ENCODE measurements at places on chromosomes 1 and 21.

DNA sequence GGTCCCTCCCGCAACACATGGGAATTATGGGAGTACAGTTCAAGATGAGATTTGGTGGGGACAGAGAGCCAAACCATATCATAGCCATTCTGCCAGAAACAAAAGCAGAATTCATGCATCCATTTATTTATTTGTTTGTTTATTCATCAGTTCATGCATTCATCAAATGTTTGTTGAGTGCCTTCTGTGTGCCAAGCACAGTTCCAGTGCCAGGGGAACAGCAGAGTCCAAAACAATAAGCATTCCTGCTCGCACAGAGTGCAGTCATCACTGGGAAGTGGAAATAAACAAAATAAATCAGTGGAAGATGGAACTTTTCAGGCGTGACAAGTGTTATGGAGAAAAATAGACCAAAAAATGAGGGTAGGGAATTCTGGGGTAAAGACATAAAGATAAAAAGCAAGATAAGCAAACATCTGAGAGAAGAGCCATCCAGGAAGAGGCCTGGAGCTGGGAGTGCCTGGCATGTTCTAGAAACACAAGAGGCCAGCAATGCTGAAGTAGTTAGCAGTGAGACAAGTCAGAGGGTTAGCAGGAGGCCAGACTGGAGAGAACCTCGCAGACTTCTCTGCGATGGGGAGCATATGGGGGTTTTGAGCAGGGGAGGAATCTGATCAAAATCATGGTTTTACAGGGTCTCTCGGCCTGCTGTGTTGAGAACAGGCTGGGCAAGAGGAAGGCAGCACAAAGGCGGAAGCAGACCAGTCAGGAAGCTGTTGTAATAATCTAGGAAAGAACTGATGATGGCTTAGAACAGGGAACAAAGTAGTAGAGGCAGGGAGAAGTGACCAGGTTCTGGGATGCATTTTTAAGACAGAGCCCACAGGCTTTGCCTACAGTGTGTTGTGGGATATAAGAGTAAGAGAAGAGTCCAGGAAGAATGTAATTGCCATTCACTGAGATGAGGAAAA, 113.2 kb downstream of the GLUL start:
- no peak for DNase-seq

GRCh38 chr1:226110249-226111097, 48.0 kb downstream of the H3-3A start:
- peak; percentile 68 for DNase-seq

DNA sequence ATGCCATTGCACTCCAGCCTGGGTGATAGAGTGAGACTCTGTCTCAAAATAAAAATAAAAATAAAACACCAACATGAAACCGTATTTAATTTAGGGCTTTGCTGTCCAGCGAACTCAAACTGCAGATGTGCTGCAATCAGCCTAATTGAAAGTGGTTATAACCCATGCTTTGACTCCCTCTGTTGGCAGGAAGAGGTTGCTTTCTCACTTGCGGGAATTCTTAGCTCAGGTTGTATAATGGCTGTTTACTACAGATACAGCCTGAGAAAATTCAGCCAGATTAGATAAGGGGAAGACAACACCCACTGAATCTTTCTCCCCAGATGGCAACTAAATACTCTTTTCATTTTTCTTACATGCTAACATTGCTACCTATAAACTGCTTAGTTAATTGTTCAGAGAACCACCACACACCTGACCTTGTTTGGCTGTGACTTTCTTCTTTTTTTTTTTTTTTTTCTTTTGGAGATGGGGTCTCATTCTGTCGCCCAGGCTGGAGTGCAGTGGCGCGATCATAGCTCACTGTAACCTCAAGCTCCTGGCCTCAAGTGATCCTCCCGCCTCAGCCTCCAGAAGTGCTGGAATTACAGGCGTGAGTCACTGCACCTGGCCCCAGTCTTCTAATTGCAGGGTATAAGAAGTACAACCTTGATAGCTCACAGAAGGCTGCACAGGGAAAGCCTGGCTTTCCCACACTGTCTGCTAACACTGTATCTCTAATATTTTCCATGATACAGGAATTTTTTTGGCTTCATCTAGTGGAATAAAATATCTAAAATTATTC, 34.6 kb downstream of the DNTTIP2 start:
- peak; percentile 69 for DNase-seq

- DNase-seq: peak; percentile 91
Measured at GRCh38 chr1:34164771-34165391, at the start of gene CSMD2. Gene CSMD2, minus strand, starts transcription at chr1:34165230. Its CDS starts 133 bp downstream, at chr1:34165097.

GRCh38 chr1:55988963-55989452, 590.4 kb downstream of the PLPP3 start:
- DNase-seq: no peak

GRCh38 chr21:21057349-21058062, 59.3 kb downstream of the NCAM2 start:
- DNase-seq: no peak

- DNase-seq: no peak
Measured at GRCh38 chr1:31562707-31563360, 13.5 kb upstream of the TINAGL1 start.

DNA sequence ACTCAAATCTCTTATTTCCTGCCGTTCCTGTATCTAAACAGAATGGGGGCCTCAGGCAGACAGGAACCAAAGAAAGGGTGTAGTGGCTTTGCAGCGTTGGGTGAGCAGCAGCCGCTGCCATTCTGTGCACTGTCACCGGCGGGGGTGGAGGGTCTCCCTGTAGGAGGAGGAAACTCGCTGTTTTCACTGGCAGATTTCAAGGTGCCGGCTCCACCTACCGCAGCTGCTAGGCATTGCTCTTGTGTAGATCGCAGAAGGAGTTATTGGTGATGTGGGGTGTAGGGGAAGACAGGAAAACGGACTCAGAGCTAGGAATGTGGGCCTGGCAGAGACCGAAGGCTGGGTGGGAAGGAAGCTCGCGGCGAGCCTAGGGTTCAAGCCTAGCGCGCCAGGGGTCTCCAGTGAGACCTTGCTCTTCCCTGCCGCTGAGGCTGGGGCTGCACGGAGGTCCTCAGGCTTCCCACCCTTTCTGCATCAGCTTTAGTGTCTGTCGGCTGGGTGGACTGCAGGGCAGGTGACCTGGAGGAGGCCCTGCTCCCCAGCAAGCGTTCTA, 20.8 kb downstream of the ATP5PO start:
- DNase-seq: peak; percentile 81

DNA sequence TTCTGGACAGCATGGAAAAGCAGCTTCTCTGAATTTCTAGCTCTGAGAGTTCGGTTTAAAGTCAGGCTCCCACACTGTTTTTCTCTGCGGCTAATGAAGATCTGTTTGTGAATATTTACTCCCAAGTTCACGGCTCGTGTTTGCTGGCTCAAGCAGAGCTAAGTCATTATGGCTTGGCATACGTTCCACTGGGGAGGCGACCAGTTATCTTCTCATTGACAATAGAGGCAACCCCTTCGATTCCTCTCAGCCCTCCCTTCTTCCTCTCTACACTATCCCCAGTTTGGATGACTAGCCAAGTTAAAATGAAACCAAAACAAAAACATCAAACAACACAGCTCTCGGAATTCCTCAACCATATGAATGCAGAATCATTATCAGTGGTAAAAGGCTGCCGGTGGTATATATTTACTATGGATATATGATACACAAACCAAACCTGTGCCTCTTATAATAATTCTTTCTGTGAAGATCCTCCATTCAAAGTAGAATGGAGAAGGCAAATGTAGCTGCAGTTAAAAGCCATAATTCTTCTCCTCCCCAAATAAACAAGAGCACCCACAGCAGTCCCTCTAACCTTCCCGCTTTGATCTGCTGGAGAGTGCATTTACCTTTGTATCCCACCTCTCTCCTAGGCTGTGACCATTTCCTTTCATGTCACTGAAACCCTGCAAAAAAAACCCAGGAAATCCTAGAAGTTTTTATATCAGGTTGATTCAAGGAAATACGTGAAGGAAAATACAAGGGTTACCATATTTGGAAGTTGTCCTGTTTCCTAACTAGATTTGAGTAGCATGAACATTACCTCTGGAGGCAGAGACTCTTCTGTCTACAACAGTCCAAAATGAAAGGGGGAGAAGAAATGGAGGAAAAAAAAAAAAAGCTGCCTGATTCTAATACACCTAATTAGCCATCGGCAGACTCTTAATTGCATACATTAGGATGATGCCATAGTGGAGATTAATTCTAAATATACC, 108.3 kb upstream of the USH2A start:
- no peak for DNase-seq

DNA sequence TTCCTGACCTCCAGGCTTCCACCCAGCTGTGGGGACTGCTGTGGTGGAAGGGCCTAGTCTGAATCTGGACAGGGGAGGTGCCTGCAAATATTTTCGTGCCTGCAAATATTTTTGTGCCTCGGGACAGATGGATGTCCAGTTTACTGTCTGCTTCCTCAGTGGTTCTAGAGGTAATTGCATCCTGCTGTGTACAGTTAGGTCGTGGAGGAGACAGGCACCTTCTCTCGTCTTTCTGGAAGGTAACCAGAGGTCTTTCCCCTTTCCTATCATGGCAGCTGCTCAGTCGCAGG, 53.8 kb upstream of the TINAGL1 start:
- DNase-seq: no peak

- no peak for DNase-seq
Measured at GRCh38 chr1:112687361-112687760, 12.9 kb downstream of the MOV10 start.
